Mesothelial cell of epicardium (in vitro differentiated cells): ENCODE measurements at places on chromosomes 3 and 15.

- no peaks in the 10 kb centered on the region for H3K27me3 ChIP-seq
- no peak overlapping the region for H3K27ac ChIP-seq
- H3K4me1 ChIP-seq, result peaks cover 10% of the 10 kb centered on the region
- DNase-seq, result no peak
- H3K36me3 ChIP-seq, result no peaks in the 10 kb centered on the region
- H3K4me3 ChIP-seq, result no peak overlapping the region
Measured at GRCh38 chr15:64870353-64870752, 28.6 kb downstream of the PLEKHO2 start.

GRCh38 chr3:164486150-164486549 lies 592.1 kb downstream of the SI start:
- no peaks in the 10 kb centered on the region for H3K27me3 ChIP-seq
- no peak for DNase-seq
- H3K27ac ChIP-seq, result no peak overlapping the region
- H3K36me3 ChIP-seq, result no peaks in the 10 kb centered on the region
- no peak overlapping the region for H3K4me3 ChIP-seq
- H3K4me1 ChIP-seq, result no peaks in the 10 kb centered on the region

- peaks cover 16% of the 10 kb centered on the region for H3K4me1 ChIP-seq
- no peak for DNase-seq
- peak overlapping the region; percentile 81 for H3K27ac ChIP-seq
- H3K36me3 ChIP-seq, result peaks cover 29% of the 10 kb centered on the region
- no peaks in the 10 kb centered on the region for H3K27me3 ChIP-seq
Measured at GRCh38 chr3:47443611-47443995, 32.1 kb downstream of the SCAP start.

DNA sequence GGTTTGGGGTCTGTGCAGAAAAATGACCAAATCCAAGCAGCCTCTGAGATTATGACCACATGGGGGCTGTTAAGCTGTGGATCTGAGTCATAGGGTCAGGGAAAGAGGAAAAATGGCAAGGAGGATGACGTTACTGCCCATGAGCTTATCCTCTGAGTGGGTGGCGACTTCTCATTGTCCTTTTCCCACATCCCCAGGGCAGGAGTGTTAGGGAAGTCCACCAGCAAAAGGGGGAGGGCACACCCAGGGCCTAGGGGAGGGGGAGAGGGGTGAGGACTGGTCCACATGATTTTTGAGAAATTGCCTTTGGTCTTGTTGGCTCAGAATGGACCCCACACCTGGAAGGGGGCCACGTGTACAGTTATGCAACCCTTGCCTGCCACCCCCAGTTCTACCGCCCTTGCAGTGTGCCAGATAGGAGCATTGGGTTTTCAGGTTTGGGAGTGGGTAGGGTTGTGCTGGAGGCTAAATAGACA lies 2.6 kb downstream of the CD276 start:
- H3K27me3 ChIP-seq, result no peaks in the 10 kb centered on the region
- peak overlapping the region; percentile 85 for H3K4me3 ChIP-seq
- H3K36me3 ChIP-seq, result no peaks in the 10 kb centered on the region
- H3K4me1 ChIP-seq, result peaks cover 24% of the 10 kb centered on the region
- peak overlapping the region; percentile 76 for H3K27ac ChIP-seq

- no peaks in the 10 kb centered on the region for H3K27me3 ChIP-seq
- no peak for DNase-seq
- H3K27ac ChIP-seq, result peak overlapping the region; percentile 98
- H3K36me3 ChIP-seq, result peaks cover 18% of the 10 kb centered on the region
Measured at GRCh38 chr15:90414408-90415028, 26.5 kb downstream of the IQGAP1 start.

DNA sequence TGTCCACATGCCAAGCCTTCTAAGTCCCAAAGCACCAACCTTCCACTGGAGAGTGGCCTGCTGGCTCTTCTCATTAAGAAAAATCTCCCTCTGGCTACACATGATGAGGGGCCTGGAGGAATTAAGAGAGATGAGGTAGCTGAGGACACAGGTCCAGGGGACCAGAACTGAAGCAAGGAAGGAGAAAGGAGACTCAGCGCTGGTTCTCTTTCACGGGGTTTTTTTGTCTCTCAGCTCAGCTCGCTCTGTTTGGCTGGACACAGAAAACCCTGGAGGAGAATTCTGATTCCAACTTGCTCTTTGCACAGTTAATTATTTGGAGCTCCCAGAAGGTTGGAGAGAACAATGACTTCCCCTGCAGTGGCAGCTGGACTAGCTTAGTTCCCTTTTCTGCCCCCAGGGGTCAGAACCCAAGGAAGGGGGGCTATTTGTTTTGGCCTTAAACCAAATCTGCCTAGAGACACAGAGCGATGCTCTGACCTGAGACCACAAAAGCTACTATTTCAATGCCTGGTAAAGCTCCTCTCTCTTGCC lies 507.6 kb downstream of the FHIT start:
- H3K4me1 ChIP-seq, result peaks cover 17% of the 10 kb centered on the region
- H3K36me3 ChIP-seq, result no peaks in the 10 kb centered on the region
- no peak overlapping the region for H3K4me3 ChIP-seq
- no peak for DNase-seq
- no peaks in the 10 kb centered on the region for H3K27me3 ChIP-seq

DNA sequence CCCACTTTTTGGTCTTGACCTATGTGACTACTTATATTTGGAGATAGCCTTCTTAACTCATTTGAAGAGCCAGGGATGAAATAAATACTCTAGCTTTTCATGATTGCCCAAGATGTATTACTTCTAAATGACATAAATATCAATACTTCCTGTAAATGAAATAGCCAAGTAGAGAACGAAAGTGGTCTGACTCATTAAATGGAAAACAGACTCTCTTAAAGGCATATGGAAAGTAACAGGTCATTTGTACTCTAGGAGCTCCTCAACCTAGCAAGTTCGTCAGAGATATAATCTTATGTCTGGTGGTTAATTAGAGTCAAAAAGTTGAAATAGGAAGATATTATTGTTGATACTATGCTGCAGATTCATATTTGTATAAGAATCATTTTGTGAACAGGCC lies 1105.4 kb downstream of the TUSC7 start:
- no peak overlapping the region for H3K27ac ChIP-seq
- no peaks in the 10 kb centered on the region for H3K36me3 ChIP-seq
- no peak overlapping the region for H3K4me3 ChIP-seq
- DNase-seq, result no peak
- peaks cover 1% of the 10 kb centered on the region for H3K4me1 ChIP-seq

DNA sequence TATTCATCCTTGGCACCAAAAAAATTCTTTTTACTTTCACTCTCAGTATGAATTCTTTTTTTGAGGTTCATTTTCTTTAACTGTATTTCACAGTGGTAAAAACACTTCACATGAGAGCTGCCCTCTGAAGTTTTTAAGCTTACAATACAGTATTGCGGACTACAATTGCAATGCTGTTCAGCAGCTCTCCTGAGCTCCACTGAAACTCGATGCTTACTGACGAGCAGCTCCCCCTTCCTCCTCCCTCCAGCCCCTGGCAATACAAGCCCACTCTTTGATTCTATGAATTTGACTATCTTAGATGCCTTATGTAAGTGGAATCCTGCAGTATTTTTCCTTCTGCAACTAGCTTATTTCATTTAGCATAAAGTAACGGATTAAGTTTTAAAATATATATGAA lies 183.4 kb downstream of the ADAMTS17 start:
- DNase-seq, result no peak
- H3K27ac ChIP-seq, result peak overlapping the region; percentile 39
- H3K36me3 ChIP-seq, result peaks cover 12% of the 10 kb centered on the region
- H3K4me1 ChIP-seq, result peaks cover 21% of the 10 kb centered on the region
- no peak overlapping the region for H3K4me3 ChIP-seq
- no peaks in the 10 kb centered on the region for H3K27me3 ChIP-seq

DNA sequence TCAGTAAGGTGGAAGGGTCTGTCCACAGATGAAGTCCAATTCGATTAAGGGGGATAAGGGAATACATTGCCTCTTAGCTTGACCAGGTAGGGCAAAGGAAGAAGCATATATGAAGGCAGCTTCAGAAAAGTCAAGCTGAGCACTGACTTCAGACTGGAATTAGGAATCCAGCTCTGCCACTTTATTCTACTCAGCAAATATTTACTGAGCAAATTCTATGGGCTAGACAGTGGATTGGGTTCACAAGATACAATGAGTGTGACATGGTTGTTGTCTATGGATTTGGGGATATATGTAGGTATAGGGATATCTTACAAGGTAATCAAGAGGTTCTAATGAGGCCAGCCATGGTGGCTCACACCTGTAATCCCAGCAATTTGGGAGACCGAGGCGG lies 526 bp downstream of the ADIPOQ start:
- peaks cover 5% of the 10 kb centered on the region for H3K4me1 ChIP-seq
- peaks cover 21% of the 10 kb centered on the region for H3K27me3 ChIP-seq
- H3K4me3 ChIP-seq, result no peak overlapping the region
- no peak for DNase-seq
- H3K27ac ChIP-seq, result no peak overlapping the region

DNA sequence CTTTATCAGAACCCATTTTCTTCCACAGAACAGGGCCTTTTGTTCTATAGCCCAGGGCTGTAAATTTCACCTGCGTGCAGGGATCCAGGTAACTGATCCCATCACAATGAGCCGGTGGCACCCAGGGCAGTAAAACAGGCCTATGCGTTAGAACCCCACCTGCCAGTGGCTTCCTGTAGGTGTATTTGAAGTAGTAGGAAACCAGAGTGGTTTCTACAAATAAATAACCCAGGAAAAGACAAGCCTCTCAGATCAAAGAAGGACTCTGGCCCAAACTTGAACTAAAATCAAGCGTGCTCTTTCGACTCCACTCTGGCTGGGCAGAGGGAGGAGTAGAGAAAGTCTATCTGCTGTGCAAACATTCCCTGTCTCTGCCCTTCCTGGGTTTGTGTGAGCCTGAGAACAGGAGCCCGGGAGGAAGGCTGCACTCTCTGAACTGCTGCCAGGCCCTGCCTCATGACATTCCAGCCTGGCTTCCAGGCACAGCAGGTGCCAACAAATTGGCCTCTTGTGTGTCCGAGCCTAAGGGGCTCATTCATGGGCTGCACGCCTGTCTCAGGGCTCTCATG lies 77.7 kb downstream of the CEMIP start:
- H3K4me1 ChIP-seq, result no peaks in the 10 kb centered on the region
- no peak overlapping the region for H3K27ac ChIP-seq
- no peak overlapping the region for H3K4me3 ChIP-seq
- H3K27me3 ChIP-seq, result peaks cover 15% of the 10 kb centered on the region

DNA sequence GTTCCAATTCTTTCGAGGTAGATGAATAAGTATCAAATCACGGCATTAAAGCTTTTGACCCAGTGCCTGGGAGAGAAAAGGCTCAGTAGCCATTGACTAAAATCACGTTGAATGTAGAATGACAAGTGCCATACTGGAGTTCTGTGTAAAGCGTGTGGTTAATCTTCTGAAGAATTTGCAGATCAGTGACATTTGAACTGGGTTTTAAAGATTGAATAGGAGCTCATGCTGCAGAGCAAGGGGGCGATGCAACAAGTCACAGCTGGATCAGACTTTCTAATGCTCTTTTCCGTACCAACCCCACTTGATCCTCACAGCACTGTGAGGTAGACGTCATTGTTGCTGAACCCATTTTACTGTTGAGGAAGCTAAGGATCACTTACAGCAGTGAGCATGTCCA lies 49.5 kb upstream of the TPM1 start:
- no peak overlapping the region for H3K4me3 ChIP-seq
- DNase-seq, result no peak
- peaks cover 21% of the 10 kb centered on the region for H3K4me1 ChIP-seq
- no peak overlapping the region for H3K27ac ChIP-seq
